ENCODE measurements at places on chromosomes 13 and 19.

GRCh38 chr13:97027162-97027554 lies 32.9 kb upstream of the OXGR1 start:
- no peak for DNase-seq

- no peak for DNase-seq
Measured at GRCh38 chr13:87677496-87678371, 6.6 kb downstream of the SLITRK5 start.

- no peak for DNase-seq
Measured at GRCh38 chr13:94598281-94598680, 2.3 kb upstream of the TGDS start.

DNA sequence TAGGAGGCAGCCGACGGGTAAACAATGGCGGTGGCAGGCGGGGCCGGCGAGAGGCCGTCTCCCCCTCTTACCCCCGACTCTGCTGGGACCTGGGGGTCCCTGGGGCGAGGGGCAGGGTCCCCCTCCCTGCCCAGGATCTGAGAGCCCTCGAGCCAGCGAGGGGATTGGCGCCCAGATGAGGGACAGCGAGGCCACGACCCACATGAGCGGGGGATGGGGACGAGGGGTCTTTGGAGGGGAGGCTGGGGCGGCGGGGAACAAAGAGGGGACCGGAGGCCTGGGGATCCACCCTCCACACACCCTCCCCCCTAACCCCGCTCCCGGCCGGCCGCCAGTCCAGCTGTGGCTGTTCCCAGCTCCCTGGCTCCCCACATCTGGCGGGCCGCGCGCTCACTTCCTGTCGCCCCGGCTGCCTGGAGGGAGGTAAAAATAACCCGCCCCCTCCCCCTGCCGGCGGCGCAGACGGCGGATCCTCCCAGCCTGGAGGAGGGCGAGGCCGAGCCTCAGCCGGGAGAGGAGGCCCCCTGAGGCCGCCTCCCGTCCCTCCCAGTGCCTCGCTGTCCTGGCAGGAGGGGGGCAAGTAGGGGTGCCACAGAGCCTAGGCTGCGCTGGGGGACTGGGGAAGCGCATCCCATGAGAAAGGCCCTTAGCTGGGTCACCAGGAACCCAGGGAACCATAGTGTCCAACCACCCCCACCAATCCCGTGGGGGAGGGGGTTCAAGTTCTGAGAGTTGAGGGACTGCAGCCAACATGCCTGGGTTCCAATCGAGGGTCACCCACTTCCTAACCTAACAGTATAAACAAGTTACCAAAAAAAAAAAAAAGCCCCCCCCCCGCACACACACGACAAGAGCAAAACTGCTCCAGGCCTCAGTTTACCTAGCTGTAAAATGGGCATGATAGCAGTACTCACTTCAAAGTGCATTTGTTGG lies 29.3 kb upstream of the NANOS3 start:
- DNase-seq: no peak

DNA sequence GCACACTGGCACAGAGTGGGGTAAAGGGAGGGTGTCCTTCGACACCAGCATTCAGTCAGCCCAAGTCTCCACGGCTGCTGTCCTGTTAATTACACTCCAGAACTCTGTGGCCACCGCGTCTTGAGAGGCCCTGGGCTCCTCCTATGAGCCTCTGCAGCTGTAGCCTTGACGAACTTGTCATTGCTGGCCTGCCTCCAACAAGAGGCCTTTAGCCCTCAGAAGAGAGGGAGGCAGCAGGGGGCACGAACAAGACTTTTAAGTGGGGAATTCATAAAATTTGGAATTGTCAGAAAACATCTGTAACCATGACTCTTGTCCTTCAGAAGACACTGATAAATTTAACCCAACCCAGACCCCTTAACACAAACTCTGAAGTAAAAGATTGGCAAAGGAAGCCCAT lies 241.9 kb downstream of the UQCRFS1 start:
- DNase-seq: no peak

All from HS-27A (cell line).